ENCODE measurements at places on chromosomes 7 and 10. TPM values are rescaled to one million over a fixed set of nuclear protein-coding genes. Genes with fewer than 3 reads are reported as not detected.

The RBP3 gene
- not detected for total RNA-seq

The VPS37D gene
- total RNA-seq = 19.5 TPM

The EBF3 gene
- 7.8 TPM for total RNA-seq

The MARVELD1 gene
- 32.8 TPM for total RNA-seq

GRCh38 chr10:21524526-21525366, 736 bp downstream of the SKIDA1 start:
- no peaks in the 10 kb centered on the region for H3K4me1 ChIP-seq
- H3K27ac ChIP-seq = peak overlapping the region; percentile 97
- H3K27me3 ChIP-seq = no peaks in the 10 kb centered on the region
- H3K36me3 ChIP-seq = no peaks in the 10 kb centered on the region
- DNase-seq = peak; percentile 29

DNA sequence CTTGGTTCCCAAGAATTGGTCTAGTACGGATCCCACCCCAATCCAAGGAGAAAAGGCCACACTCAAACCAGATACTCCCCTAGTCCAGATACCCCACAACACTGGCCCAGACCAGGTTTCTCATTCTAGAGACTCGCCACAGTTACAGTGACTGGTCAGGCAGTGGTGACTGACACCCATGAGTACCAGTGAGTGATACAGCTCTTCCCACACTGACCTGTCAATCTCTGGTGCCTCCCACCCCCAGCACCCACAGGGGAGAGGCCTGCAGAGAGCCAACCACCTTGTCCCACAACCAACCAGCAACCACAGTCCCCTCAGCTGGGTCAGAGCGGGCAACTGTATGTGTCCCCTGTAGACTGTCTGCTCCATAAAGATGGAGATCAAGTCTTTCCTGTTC, 152.8 kb downstream of the NEURL1 start:
- no peaks in the 10 kb centered on the region for H3K36me3 ChIP-seq
- H3K4me1 ChIP-seq = peaks cover 3% of the 10 kb centered on the region
- H3K4me3 ChIP-seq = no peak overlapping the region
- no peak for DNase-seq

DNA sequence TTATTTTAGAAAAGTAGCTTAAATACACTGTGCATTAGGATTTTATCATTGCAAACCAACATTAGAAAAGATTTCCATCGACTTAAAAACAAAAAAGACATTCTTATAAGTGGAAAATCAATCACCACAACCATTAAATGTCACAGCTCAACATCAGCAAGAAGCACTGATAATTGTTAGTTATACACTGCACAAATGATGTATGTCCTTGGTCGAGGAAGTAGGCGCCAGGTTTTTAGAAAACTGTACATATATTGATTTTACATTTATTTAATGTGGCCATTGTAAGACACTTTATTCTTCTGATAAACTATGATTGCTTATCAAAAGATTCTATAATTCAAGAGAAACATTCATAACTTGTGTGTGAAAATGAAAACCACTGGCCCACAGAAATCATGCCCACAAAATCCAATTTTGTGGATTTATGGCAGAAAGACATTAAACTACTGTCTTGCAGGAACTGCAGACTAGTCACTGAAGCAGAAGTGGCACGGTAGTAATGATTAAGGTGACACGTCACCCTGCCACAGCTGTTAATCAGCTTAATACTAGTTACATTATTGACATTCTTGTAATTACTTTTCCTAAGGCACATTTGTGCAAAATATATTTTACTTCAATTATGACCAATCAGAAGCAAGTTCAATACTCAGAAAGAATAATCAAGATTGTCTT, 79.4 kb downstream of the VPS41 start:
- no peak for DNase-seq
- no peak overlapping the region for H3K27ac ChIP-seq
- no peak overlapping the region for H3K4me3 ChIP-seq
- no peaks in the 10 kb centered on the region for H3K27me3 ChIP-seq
- no peaks in the 10 kb centered on the region for H3K36me3 ChIP-seq

DNA sequence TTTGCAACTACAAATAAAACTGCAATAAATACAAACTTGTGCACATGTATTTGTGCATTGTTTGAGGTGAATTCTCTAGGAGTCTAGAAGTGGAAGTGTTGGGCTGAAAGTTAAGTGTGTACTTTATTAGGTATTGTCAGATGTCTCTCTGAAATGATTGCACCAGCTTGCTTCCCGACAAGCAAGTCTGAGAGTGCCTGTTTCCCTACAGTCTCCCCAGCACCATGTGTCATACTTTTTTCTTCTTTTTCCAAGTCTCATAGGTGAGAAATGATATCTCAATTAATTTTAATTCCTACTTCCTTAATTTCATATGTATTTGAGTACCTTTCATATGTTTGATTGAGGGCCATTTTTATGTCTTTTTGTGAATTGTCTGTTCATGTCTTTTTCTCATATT, 336.2 kb downstream of the PAXIP1 start:
- H3K4me1 ChIP-seq = no peaks in the 10 kb centered on the region
- no peaks in the 10 kb centered on the region for H3K27me3 ChIP-seq
- DNase-seq = no peak
- H3K4me3 ChIP-seq = no peak overlapping the region

DNA sequence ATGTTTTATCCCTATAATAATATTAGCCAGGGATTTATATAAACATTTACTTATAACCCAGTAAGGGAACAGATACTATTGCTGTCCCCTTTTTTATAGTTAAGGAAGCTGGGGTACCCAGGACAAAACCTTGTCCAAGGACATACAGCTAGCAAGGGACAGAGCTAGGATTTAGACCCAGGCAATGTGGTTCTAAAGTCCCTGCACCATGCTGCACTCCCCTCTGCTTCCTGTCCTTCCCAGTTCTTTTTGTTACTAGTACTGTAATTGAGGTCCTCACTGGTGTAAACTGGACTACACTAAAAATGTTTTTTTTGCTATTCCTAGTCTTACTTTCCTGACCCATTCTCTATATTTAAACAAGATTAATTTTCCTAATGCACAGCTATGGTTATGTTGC, 16.6 kb downstream of the KLHDC10 start:
- H3K36me3 ChIP-seq = no peaks in the 10 kb centered on the region
- H3K27ac ChIP-seq = no peak overlapping the region
- H3K4me1 ChIP-seq = no peaks in the 10 kb centered on the region
- H3K4me3 ChIP-seq = no peak overlapping the region

Data from prostate gland (tissue), 2 donors.